Activated CD8-positive, alpha-beta memory T cell treated with anti-CD3 and anti-CD28 coated beads for 48 hours (primary cell): ENCODE measurements at places on chromosomes 4 and X.

- DNase-seq, result no peak
These were observed 82.8 kb downstream of the LNX1 start for GRCh38 chr4:53508446-53508845.

DNA sequence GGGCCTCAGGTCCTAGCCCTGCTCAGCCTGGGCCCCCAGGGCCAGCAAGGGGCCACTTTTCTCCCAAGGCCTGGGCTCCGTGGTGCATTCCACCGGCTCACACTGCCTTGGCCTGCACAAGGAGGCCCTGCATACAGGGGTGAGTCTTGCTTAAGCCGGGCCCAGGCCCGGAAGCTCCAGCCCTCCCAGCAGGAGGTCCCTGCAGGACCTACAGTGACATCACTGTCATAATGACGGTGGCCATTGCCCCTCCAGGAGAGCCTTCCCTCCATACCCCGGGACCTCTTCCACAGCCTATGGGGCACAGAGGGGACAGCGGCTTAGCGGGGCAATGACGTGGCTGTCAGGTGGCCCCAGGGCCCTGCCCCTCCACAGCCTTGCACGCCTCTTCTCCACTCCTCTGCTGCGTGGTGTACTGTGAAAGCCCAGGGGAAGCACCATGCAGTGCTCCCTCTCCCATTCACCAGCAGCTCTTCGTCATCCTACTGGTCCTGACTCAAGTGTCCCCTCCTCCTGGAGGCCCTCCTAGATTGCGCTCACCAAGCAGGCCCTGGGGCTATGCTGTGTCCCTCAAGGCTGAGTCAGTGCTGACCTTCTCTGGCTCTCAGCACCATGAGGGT, 32.3 kb upstream of the AFAP1 start:
- DNase-seq, result no peak

GRCh38 chr4:84939113-84939512, 27.4 kb downstream of the WDFY3 start:
- DNase-seq, result no peak

- no peak for DNase-seq
These were observed 13.4 kb downstream of the STAP1 start for GRCh38 chr4:67571975-67572374.

- no peak for DNase-seq
These were observed 18.7 kb upstream of the ZNF157 start for GRCh38 chrX:47351706-47352105.

DNA sequence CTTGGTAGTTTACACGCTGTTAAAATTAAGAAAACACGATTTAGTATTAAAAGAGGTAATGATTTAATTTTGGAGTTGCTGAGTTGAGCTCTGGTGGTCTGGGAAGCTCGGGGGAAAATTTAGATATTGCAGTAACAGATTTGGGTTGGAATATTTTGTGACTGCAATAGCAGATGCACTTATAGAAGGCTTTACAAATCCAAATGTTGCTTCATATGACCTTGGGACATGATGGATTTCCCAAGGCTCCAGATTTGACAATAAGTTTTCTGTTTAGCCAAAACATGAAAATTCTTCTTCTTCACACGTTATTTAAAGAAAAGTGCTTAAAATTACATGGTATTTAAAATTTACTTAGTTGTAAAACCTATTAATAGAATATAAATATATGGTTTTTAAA, 302.0 kb downstream of the SPRY1 start:
- no peak for DNase-seq

DNA sequence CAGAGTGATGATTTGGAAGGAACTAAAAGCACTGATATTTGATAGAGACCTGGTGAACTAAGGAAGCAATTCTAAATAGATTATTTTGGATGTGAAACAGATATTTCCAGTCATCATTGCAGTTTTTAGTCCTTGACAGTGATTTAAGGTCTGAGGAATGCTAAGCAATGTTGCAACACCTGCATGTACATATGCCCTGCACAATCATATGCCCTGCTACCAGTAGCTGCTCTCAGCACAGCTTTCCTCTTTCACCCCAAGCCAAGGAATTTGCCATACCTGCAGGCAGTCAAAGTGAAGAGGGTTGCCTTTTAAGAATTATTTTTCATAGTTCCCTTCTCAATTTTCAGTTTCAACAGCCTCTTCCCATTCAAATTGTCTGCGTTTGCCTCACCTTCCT, 8.7 kb upstream of the FAM47A start:
- no peak for DNase-seq
